ENCODE measurements at places on chromosomes 12 and 14. TPM values are rescaled to one million over a fixed set of nuclear protein-coding genes. Genes with fewer than 3 reads are reported as not detected.
A peak's percentile ranks its signal among the peaks of the same experiment; 100 is the strongest.

The NFATC4 gene
- 9.4 TPM for total RNA-seq

The ASB8 gene
- total RNA-seq: 40.0 TPM

The TRHDE gene
- not detected for total RNA-seq

The CLBA1 gene
- total RNA-seq: 3.9 TPM

The SYNE3 gene
- total RNA-seq: 104 TPM

The AGAP2 gene
- 17.5 TPM for total RNA-seq

DNA sequence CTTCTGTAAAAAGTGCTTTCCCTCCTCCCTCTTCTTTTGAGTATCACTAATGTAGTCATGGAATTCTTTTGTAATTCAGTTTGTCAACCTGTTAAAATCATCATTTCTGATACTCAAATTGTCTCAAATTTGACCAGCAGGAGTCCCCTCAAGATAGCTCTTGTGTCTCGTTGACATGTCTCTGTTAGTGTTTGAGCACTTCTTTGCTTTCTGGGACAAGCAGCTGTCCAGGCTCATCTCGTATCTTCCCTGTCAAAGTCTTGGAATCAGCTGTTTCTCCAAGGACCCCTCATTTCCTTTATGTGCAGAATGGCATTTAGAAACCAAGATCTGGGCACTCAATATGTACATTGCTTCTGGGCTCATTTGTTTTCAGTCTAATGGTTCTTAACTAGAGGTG is 10.7 kb downstream of the CIPC start:
- DNase-seq: no peak
- no peaks in the 10 kb centered on the region for H3K27me3 ChIP-seq
- no peak overlapping the region for H3K4me3 ChIP-seq
- H3K4me1 ChIP-seq: peaks cover 26% of the 10 kb centered on the region
- peak overlapping the region; percentile 19 for H3K27ac ChIP-seq

DNA sequence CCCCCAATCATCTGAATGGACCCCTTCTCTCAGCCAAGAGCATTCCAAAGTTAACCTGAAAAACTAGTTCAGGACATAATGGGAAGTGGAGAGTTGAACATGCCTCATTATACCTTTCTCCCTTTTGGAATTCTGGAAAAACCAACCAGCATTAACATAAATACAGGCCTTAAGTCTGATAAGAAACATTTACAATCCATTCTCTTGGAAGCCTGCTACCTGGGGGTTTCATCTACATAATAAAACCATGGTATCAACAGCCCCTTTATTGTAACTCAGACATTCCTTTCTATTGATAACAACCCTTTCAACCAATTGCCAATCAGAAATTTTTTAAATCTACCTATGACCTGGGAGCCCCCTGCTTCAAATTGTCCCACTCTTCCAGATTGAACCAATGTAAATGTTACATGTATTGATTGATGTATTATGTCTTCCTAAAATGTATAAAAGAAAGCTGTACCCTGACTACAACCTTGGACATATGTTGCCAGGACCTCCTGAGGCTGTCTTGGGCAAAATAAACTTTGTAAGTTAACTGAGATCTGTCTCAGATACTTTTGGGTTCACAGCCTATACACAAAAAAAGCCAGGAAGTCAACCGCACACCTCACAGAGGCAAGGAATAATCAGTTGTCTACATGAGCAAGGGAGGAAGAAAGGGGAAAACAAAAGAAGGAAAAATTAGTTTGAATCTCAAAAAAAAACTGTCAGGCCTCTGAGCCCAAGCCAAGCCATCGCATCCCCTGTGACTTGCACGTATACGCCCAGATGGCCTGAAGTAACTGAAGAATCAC is 17.6 kb upstream of the SSTR1 start:
- H3K27ac ChIP-seq: no peak overlapping the region
- no peaks in the 10 kb centered on the region for H3K27me3 ChIP-seq
- no peak overlapping the region for H3K4me3 ChIP-seq

DNA sequence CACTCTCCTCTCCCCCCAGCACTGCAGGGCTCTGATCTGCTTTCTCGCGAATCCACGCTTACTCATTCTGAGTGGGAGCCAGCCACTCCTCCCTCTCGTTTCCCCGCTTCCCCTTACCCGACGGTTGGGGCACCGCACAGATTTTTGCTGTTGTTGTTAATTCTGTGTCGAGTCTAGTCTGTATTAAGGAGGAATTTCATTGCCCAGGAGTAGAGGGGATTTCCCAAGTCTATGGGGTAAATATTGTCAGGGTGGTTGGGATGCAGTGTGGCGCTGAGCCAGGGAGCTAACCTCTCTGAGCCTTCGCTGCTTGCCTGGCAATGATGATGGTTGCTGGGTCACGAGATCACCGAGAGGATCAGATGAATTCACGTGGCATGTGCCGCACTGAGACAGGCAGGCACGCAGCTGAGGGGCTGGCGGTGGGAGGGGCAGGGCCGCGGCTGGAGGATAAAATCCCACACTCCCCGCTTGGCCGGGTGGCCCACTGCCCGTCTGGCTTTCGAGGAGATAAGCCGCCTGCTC is 18.5 kb downstream of the NCOR2 start:
- no peaks in the 10 kb centered on the region for H3K36me3 ChIP-seq
- no peak overlapping the region for H3K4me3 ChIP-seq
- H3K4me1 ChIP-seq: peaks cover 86% of the 10 kb centered on the region
- H3K27me3 ChIP-seq: no peaks in the 10 kb centered on the region

DNA sequence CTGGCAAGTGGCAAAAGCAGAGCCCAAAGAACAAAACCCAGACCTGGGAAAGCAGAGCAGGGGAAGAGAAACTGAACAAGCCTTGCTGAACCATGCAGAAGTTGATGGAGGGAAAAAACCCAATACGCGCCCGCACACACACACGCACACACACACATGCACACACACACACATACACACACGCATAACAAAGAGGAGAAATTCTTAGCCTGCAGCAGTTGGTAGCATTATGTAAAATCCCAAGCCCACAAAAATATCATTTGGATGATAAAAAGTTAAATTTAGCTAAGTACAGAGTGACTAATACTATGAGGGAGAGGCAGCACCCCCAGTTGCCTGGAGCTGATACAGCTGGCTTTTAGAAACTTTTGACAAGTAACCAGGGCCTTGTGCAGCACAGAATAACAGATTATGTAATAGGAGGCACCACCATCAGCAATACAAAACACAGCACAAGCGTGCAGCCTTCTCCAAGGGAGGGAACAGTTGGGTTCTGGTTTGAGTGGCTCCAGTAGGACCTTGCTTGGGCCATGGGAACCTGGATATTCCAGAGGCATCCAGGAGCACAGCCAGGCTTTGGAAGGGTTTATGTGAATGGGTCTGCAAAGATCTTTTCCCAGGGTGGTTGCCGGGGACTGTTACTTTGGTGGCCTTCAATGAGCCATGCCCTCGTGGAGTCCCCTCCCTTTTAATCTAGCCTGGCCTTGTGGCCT is 35.3 kb downstream of the PITPNM2 start:
- H3K4me1 ChIP-seq: peaks cover 81% of the 10 kb centered on the region
- peak overlapping the region; percentile 75 for H3K27ac ChIP-seq
- peak overlapping the region; percentile 29 for H3K4me3 ChIP-seq

DNA sequence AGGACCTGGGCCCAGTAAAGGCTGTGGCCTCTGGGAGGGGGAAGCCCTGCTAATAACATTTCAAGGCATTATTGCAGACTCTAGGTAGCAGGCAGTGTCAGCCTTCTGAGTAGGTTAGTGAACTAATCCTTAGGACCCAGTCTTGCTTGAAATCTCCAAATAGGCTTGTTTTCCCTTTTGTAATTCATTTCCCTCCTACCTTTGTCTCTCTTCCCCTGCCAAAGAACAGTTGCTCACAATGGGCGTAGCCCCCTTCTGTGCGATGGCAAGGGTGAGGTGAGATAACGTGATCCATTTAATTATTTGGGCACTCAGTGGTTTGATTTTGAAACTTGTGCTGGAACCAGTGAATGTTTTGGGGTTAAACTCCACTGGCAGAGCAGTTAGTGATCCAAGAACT is 10.9 kb downstream of the PELI2 start:
- H3K4me1 ChIP-seq: peaks cover 31% of the 10 kb centered on the region
- H3K27me3 ChIP-seq: no peaks in the 10 kb centered on the region
- no peak overlapping the region for H3K27ac ChIP-seq
- DNase-seq: no peak
- no peak overlapping the region for H3K4me3 ChIP-seq

GRCh38 chr14:64234877-64235651 is 59.1 kb downstream of the ESR2 start:
- H3K27me3 ChIP-seq: no peaks in the 10 kb centered on the region
- peak overlapping the region; percentile 97 for H3K27ac ChIP-seq
- H3K4me1 ChIP-seq: peaks cover 75% of the 10 kb centered on the region

DNA sequence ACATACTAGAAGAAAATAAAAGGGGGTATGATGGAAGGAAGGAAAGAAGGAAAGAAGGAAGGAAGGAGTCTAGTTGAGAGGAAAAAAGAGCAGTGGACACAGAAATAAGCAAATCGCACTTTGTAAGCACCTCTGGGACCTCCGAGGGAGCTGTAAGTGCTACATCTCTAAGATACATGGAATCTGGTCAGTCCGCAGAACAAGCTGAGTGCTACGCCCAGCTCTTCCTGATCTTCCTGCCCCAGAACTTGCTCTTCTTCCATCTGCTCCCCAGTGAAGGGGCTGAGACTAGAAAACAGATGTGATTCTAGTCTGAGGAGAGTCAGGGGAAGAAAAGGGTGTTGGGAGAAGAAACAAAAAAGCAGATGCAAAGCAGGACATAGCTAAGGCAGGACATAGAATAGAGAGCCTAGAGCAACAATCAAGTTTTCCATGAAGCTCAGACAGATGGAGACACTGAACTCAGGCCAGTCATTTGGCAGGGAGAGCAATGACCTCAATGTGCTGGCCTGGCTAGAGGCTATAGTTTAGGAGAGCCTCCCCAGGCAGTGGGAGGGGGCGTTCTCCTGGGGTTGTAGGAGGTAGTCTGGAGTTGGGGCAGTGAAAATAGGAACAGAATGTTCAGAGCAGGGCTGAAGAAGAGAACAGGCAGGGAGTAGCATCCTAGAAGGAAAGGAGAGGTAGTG is 1.7 kb upstream of the MFAP5 start:
- H3K36me3 ChIP-seq: no peaks in the 10 kb centered on the region
- H3K27me3 ChIP-seq: peaks cover 2% of the 10 kb centered on the region
- peaks cover 9% of the 10 kb centered on the region for H3K4me1 ChIP-seq

DNA sequence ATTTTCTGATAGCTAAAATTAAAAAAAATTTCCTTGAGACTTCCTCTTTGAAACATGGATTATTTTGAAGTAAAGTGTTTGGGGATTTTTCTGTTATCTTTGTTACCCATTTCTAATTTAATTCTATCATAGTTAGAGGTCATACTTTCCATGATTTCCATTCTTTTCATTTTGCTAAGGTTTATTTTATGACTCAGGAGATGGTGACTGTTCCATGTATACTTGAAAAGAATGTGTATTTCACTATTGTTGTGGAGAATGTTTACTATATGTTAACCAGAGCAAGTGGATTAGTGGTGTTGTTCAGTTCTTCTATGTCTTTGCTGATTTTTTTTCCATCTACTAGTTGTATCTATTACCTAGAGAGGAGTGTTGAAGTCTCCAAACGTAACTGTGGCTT is 250.5 kb upstream of the PELI2 start:
- peaks cover 18% of the 10 kb centered on the region for H3K4me1 ChIP-seq
- H3K4me3 ChIP-seq: no peak overlapping the region
- no peaks in the 10 kb centered on the region for H3K36me3 ChIP-seq

DNA sequence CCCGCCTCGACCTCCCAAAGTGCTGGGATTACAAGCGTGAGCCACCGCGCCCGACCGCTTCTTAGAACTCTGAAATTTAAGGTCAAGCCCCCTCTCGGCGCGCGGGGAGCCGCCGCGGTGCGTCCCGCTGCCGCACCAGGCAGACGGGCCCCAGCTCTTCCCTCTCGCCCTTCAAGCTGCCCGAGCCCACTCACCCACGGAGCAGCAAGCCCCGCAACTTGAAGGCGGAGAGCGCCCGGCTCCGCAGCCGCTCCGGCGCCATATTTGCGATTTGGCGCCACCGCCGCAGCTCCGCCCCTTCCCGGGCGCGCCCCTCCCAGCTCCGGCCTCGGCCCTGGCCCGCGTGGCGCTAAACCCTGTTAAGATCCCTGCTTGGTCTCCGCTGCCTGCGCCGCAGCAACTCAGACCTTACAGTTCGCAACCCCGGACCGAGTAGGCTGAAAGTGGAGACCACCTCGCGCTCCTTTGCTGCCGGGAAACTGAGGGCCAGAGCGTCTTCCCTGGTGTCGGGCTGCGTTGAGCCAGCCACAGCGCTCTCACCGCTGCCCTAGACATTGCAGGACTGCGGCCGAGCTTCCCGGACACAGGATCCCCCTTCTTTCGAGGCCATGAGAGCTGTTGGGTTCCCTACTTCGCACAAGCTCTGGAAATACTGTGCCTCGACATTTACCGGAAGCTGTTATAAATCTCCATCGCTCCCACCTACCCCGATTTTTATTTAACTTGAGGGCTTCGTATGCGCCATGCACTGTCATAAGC is at the start of gene POLE2:
Gene POLE2, minus strand, starts transcription at position 273 of the 759 bp plus-strand sequence. Its CDS starts 11 bp downstream, at position 262.
- peaks cover 7% of the 10 kb centered on the region for H3K36me3 ChIP-seq
- peak; percentile 77 for DNase-seq
- H3K4me3 ChIP-seq: peak within 1 kb of the TSS; percentile 87
- H3K27ac ChIP-seq: peak within 1 kb of the TSS; percentile 91
- H3K4me1 ChIP-seq: peaks cover 14% of the 10 kb centered on the region

GRCh38 chr12:131537267-131537958 is 173.5 kb upstream of the SFSWAP start:
- no peak overlapping the region for H3K4me3 ChIP-seq
- peaks cover 14% of the 10 kb centered on the region for H3K27me3 ChIP-seq
- H3K4me1 ChIP-seq: no peaks in the 10 kb centered on the region
- no peak overlapping the region for H3K27ac ChIP-seq

DNA sequence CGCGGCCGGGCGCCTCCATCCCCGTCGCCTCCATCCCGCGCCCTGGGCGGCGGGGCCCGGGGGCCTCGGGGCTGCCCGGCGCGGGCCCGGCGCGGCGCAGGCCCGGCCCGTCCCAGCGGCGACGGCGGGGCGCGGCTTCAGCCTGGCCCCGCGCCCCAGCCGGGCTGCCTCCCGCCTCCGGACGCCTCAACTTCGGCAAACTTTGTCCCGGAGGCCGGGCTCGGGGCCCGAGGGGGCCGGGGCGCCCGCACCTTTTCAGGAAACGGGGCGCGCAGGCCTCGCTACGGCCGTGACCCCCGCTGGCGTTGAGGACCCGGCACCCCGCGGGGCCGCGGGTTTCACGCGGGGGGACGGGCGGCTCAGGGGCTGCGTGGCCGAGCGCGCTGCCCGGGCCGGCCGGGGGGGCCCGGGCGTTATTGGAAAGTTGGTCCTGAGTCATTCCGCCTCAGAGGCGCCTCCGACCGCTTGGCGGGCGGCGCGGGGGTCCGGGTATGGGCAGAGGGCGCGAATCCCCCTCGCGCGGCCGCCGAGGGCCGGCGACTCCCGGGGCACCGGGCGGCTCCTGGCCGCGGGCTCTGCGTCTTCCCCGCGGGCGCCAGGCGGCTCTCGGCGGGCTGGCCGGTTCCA is 575 bp downstream of the TRAF3 start:
- H3K36me3 ChIP-seq: peaks cover 35% of the 10 kb centered on the region
- peaks cover 80% of the 10 kb centered on the region for H3K4me1 ChIP-seq

DNA sequence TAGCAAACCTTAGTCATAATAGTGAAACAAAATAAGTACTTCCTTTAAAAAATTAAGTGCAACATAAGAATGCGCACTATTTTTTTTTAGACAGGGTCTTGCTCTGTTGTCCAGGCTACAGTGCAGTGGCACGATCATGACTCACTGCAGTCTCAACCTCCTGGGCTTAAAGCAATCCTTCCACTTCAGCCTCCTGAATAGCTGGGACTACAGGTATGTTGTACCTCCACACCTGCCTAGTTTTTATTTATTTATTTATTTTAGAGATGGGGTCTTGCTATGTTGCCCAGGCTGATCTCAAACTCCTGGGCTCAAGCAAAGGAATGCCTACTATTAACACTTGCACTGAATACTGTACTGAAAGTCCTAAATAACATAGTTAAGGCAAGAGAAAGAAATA is 93.8 kb downstream of the NUMB start:
- no peak overlapping the region for H3K27ac ChIP-seq
- no peak overlapping the region for H3K4me3 ChIP-seq
- no peaks in the 10 kb centered on the region for H3K27me3 ChIP-seq
- DNase-seq: no peak
- peaks cover 6% of the 10 kb centered on the region for H3K4me1 ChIP-seq
- H3K36me3 ChIP-seq: peaks cover 24% of the 10 kb centered on the region
